Liver (tissue), 10 donors: ENCODE measurements at places on chromosomes 4 and X. TPM values are rescaled to one million over a fixed set of nuclear protein-coding genes. Genes with fewer than 3 reads are reported as not detected.

- no peak for DNase-seq
Observed at GRCh38 chr4:146485968-146486367, 35.8 kb downstream of the SLC10A7 start.

GRCh38 chrX:150753357-150753756, 60.2 kb downstream of the MTMR1 start:
- no peak for DNase-seq

The GBA3 gene
- total RNA-seq = 10.6 TPM

GRCh38 chr4:183149616-183150539, 50.8 kb downstream of the WWC2 start:
- no peak for DNase-seq

GRCh38 chr4:26424838-26425237, 65.4 kb downstream of the CCKAR start:
- no peak for DNase-seq

The FRYL gene
- total RNA-seq = 79.0 TPM

GRCh38 chrX:129785160-129785947, 5.6 kb downstream of the SASH3 start:
- no peak for DNase-seq

The WNK3 gene
- total RNA-seq = 11.9 TPM

The INTS12 gene
- 9.4 TPM for total RNA-seq

GRCh38 chr4:143554728-143555597, 41.5 kb downstream of the SMARCA5 start:
- DNase-seq = no peak

The SSX1 gene
- total RNA-seq = not detected

The ARHGAP36 gene
- not detected for total RNA-seq

The STK26 gene
- total RNA-seq = 3.3 TPM

The PLCXD1 gene
- 19.7 TPM for total RNA-seq

The RAB40A gene
- 0.33 TPM for total RNA-seq

GRCh38 chrX:121598356-121598755, 550.9 kb downstream of the GLUD2 start:
- no peak for DNase-seq

The GSX2 gene
- not detected for total RNA-seq

The GRID2 gene
- total RNA-seq = under 0.01 TPM

DNA sequence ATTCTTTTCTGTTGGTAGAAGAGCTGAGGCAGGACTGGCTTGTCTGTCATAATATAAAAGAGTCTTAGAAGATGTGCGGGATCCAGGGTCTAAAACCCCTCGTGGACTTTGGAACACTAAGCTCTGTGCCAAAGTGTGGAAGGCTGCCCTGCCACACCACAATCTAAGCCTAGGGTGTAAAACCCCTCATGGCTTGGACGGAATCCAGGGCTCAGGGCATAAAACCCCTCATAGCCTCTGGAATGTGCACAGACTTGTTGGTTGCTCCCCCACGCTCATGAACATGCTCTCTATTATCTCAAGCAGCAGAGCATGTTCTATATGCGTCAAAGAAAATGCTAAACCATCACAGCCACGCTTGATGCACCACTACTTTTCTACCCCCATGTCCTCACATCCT, 483.6 kb downstream of the GABRG1 start:
- DNase-seq = no peak
